ENCODE measurements at places on chromosomes 2 and 18. TPM values are rescaled to one million over a fixed set of nuclear protein-coding genes. Genes with fewer than 3 reads are reported as not detected.
A peak's percentile ranks its signal among the peaks of the same experiment; 100 is the strongest.

GRCh38 chr18:50401888-50402287, 27.0 kb downstream of the SKA1 start:
- peak; percentile 51 for DNase-seq

DNA sequence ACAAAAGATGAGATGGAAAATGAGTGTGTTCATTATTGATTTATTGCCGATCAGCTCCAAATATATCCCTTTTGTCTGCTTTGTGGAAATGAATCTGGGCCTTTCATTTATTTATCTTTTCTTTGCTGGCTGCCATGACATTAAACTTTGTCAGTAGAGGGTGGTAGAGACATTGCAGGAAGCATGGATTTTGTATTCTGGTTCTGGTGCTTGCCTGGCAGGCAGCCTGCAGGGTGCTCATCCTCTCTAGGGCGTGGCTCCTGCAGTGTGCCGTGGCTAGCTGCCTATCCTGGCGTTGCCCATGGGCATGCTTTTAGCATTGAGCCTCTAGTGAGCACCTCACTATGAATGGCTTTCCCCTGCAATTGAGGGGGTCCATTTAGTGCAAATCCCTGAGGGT, 593.1 kb downstream of the RNF144A start:
- DNase-seq, result no peak

ZNF396 gene
- total RNA-seq, result 0.99 TPM

GRCh38 chr2:152611458-152612231, 105.6 kb downstream of the PRPF40A start:
- DNase-seq, result no peak

DNA sequence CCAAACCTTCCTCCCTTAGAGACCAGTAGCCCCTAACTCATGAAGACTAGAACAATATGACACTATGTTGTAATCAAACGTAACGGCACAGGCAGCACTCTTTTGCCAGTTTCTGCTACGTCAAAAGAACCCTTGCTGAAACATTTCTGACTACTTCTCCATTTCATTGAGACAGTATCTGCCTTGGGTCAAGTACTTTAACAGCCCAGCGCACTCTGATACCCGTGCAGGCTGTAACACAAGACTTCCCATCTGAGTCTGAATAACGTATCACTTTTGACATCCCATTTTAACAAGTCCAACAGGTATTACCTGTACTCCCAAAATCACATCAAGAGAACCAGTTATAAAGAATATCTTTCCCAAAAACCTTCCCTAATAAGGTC, 38.4 kb downstream of the TBC1D8 start:
- no peak for DNase-seq

DNA sequence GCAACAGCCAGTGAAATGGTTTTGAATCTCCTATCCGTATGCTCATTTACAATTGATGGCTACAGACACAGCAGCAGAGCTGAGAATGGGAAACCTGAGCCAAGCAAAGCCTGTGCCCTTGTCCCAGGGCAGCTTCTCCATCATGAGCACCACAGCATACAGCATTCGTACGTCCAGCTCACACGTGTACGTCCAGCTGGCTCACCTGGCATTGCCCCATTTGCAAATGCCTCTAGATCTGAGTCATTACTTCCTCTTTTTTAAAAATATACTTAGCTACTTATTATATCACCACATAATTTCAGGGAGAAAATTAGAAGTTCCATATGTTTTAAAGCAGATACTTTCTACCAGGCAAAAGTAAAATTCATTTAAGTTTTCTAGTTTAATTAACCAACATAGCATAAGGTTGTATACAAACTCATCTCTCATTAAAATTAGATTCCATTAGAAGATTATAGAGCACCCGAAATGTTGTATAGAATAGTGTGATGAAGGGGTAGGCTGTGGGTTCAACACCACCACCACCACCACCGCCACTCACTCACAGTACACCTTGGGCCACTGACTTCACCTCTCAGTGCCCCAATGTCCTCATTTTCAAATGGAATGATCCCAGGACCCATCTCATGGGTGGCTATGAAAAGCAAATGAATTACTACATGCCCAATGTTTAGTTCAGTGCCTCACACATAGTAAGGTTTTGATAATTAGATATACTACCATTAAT, 31.4 kb upstream of the TMEM177 start:
- DNase-seq, result no peak

CETN1 gene
- total RNA-seq, result not detected

GRCh38 chr18:7946734-7947377, 379.7 kb downstream of the PTPRM start:
- DNase-seq, result no peak

- no peak for DNase-seq
Observed at GRCh38 chr2:238722181-238722580, 125.7 kb upstream of the TWIST2 start.

TLK1 gene
- 61.9 TPM for total RNA-seq

- DNase-seq, result no peak
Observed at GRCh38 chr2:81901017-81901416, 1596.5 kb upstream of the LRRTM1 start.

- DNase-seq, result no peak
Observed at GRCh38 chr2:237859082-237859433, 365 bp upstream of the RAMP1 start.

- DNase-seq, result no peak
Observed at GRCh38 chr2:238425979-238426567, 654 bp upstream of the ASB1 start.
